ENCODE measurements at places on chromosomes 2 and 18. TPM values are rescaled to one million over a fixed set of nuclear protein-coding genes. Genes with fewer than 3 reads are reported as not detected.

SCN3A gene
- total RNA-seq = 0.35 TPM

GRCh38 chr2:52931660-52932059, 835.9 kb upstream of the CHAC2 start:
- no peak for DNase-seq

DNA sequence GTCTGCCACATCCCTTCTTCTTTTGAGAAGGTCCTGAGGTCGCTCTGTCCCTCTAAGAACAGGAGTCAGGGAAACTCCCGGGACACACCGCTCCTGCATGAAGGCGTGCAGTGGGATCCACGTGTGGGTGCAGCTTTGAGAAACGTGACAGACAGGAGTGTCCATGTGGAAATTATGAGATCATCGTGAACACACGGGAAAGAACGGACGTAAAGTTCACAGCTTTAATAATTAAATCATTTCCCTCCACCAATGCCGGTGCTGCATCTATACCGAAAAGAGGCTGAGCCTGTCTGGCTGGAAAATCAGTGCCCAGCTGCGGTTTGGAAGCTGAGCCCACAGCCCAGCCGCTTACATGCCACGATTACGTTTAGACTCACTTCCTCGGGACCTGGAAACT, 372.4 kb upstream of the SALL3 start:
- DNase-seq = no peak

CHRND gene
- 83.7 TPM for total RNA-seq

DHRS9 gene
- total RNA-seq = 0.31 TPM

- peak; percentile 83 for DNase-seq
These were observed 110.5 kb downstream of the TCF4 start for GRCh38 chr18:55477499-55477859.

CYP27C1 gene
- total RNA-seq = 2.3 TPM

DNA sequence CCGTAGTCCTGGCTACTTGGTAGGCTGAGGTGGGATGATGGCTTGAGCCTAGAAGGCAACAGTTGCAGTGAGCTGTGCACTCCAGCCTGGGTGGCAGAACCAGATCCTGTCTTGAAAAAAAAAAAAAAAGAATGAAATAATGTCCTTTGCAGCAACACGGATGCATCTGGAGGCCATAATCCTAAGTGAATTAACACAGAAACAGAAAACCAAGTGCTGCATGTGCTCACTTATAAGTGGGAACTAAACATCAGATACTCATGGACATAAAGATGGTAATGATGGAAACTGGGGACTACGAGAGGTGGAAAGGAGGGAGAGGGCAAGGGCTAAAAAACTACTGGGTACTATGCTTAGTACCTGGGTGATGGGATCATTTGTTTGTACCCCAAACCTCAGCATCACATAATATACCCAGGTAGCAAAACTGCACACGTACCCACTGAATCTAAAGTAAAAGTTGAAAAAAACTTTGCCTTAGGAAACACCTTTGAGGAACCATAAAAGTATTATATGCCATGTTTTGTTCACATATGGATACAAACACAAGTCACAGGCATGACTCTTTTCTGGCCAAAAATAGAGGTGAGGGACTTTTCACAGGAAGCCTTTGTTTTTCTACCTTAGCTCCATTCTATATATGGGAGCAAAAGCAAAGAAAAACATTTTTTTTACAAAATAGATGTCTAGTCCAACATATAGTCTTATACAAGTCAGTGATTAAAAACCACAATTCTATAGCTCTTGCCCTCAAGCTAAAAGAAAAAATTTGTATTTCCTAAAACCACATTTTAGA, 36.6 kb downstream of the GPR155 start:
- no peak for DNase-seq

- peak; percentile 98 for DNase-seq
These were observed 172.5 kb downstream of the AGAP1 start for GRCh38 chr2:235666213-235666781.

- no peak for DNase-seq
These were observed 90.6 kb upstream of the FAM124B start for GRCh38 chr2:224492531-224492930.

KLHL41 gene
- total RNA-seq = 2,102 TPM
